ENCODE measurements at places on chromosomes 4 and X. TPM values are rescaled to one million over a fixed set of nuclear protein-coding genes. Genes with fewer than 3 reads are reported as not detected.

FGF13 gene
- not detected for total RNA-seq

GRCh38 chr4:87677731-87678130 lies 27.7 kb downstream of the DMP1 start:
- no peak for DNase-seq
- no peak overlapping the region for H3K4me3 ChIP-seq
- H3K27ac ChIP-seq = no peak overlapping the region
- no peaks in the 10 kb centered on the region for H3K36me3 ChIP-seq
- peaks cover 5% of the 10 kb centered on the region for H3K4me1 ChIP-seq

DNA sequence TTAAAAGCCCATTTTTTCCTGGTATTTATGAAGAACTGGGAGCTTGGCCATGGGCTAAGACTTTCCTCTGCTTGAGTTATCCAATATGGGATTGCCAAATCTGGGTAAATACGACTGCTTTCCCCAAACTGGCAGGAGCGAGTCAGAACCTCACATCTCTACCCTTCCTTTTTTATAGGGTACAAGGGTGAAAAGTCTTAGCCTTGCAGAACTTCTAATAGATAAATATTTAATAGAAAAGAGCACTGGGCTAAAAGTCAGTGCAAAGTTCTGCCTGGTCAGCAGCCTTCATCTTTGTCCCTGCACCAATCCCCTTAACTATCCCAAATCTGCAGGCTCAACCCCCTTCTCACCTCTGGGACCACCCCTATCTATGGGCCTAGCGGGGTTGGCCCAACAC lies 61.6 kb upstream of the ACSL1 start:
- DNase-seq = no peak
- no peaks in the 10 kb centered on the region for H3K4me1 ChIP-seq
- H3K4me3 ChIP-seq = no peak overlapping the region
- no peaks in the 10 kb centered on the region for H3K36me3 ChIP-seq

GRCh38 chrX:11427453-11428071 lies 134.3 kb downstream of the AMELX start:
- peak overlapping the region; percentile 27 for H3K27ac ChIP-seq
- H3K4me1 ChIP-seq = peaks cover 9% of the 10 kb centered on the region
- H3K27me3 ChIP-seq = no peaks in the 10 kb centered on the region
- DNase-seq = no peak

GRCh38 chr4:76989391-76990061 lies 40.0 kb downstream of the SEPTIN11 start:
- H3K4me3 ChIP-seq = no peak overlapping the region
- peaks cover 18% of the 10 kb centered on the region for H3K36me3 ChIP-seq
- H3K27ac ChIP-seq = peak overlapping the region; percentile 90
- no peak for DNase-seq
- no peaks in the 10 kb centered on the region for H3K27me3 ChIP-seq

TREX2 gene
- 2.5 TPM for total RNA-seq

GRCh38 chr4:121339307-121339706 lies 41.5 kb downstream of the QRFPR start:
- H3K36me3 ChIP-seq = no peaks in the 10 kb centered on the region
- no peaks in the 10 kb centered on the region for H3K4me1 ChIP-seq
- DNase-seq = no peak
- H3K27me3 ChIP-seq = no peaks in the 10 kb centered on the region
- H3K27ac ChIP-seq = no peak overlapping the region
- no peak overlapping the region for H3K4me3 ChIP-seq

GRCh38 chr4:43348591-43348990 lies 456.1 kb downstream of the GRXCR1 start:
- H3K36me3 ChIP-seq = no peaks in the 10 kb centered on the region
- H3K4me3 ChIP-seq = no peak overlapping the region
- no peaks in the 10 kb centered on the region for H3K27me3 ChIP-seq
- no peak overlapping the region for H3K27ac ChIP-seq

GRCh38 chr4:174874898-174875297 lies 43.3 kb upstream of the ADAM29 start:
- peaks cover 4% of the 10 kb centered on the region for H3K27me3 ChIP-seq
- H3K4me1 ChIP-seq = peaks cover 3% of the 10 kb centered on the region
- H3K4me3 ChIP-seq = no peak overlapping the region

DNA sequence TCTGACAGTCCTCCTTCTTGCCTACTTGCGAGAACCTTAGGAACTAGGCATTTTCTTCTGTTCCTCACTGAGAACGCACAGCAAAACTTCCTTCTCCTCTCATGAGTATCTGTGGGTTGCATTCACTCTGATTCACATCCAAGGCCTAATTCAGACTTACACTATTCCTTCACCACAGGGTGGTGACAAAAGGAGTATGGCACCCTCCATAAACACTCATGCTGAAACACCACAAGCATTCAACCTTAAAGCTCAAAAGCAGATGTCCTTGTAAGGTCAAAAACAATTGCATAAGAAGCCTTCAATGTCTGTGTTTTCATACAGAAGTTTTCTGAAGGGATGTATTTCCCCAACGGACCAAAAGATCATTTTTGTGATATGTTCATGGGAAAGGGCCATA lies 147.3 kb downstream of the CORIN start:
- peaks cover 57% of the 10 kb centered on the region for H3K27me3 ChIP-seq
- H3K36me3 ChIP-seq = no peaks in the 10 kb centered on the region

FAM133A gene
- total RNA-seq = 0.13 TPM

- H3K36me3 ChIP-seq = no peaks in the 10 kb centered on the region
- no peak for DNase-seq
- H3K4me1 ChIP-seq = no peaks in the 10 kb centered on the region
- H3K4me3 ChIP-seq = no peak overlapping the region
- H3K27me3 ChIP-seq = no peaks in the 10 kb centered on the region
These were observed 125.7 kb upstream of the GPC4 start for GRCh38 chrX:133541021-133541420.

DNA sequence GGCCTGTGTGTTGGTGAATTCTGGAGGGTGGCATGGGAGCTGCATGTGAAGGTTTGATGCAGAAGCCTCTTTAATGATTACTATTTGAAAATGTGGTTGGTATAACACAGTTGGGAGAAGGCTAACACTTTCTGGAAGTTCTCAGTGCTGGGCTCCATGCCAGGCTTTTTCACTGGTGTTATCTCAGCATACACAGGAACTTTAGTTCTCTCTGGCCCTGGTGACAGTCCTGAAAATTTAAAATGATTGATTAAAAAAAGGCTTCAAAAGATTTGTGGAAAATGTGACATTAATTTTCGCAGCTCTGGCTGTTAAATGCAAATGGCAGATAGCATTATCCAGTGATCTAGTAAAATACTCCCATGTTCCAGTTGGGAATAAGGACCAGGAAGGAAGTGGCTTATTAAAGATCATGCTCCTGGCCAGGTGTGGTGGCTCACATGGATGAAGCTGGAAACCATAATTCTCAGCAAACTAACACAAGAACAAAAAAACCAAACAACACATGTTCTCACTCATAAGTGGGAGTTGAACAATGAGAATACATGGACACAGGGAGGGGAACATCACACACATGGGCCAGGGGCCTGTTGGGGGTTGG lies 36.6 kb downstream of the DIPK2B start:
- no peaks in the 10 kb centered on the region for H3K4me1 ChIP-seq
- H3K27me3 ChIP-seq = no peaks in the 10 kb centered on the region
- H3K36me3 ChIP-seq = no peaks in the 10 kb centered on the region
- DNase-seq = no peak
- no peak overlapping the region for H3K4me3 ChIP-seq
- H3K27ac ChIP-seq = no peak overlapping the region

FAM236D gene
- not detected for total RNA-seq

DNA sequence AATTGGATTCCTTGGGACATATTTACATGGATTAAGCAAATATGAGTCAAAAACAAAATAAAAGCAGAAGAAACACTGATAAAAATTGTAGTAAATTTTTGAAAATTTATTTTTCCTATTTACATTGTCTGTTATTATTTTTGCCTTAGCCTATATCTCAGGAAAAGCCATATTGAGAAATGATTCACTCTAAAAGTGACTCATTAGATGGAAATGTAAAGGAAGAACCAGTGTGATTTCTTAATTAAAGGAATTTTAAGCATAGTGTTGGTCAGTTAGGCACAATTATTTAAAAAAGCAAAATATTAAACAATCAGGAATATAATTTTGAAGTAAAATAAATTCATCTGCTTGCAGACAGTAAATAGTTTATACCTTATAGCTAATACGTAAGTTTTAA lies 167.4 kb upstream of the NAP1L5 start:
- peak overlapping the region; percentile 20 for H3K27ac ChIP-seq
- no peak for DNase-seq
- H3K4me1 ChIP-seq = peaks cover 13% of the 10 kb centered on the region
- no peak overlapping the region for H3K4me3 ChIP-seq
- no peaks in the 10 kb centered on the region for H3K27me3 ChIP-seq

- no peak overlapping the region for H3K4me3 ChIP-seq
- DNase-seq = no peak
- H3K36me3 ChIP-seq = no peaks in the 10 kb centered on the region
- no peaks in the 10 kb centered on the region for H3K27me3 ChIP-seq
- H3K4me1 ChIP-seq = no peaks in the 10 kb centered on the region
- no peak overlapping the region for H3K27ac ChIP-seq
These were observed 301.7 kb upstream of the MAGEB2 start for GRCh38 chrX:29913647-29914046.

POLN gene
- 4.2 TPM for total RNA-seq

- H3K4me3 ChIP-seq = no peak overlapping the region
- H3K27me3 ChIP-seq = no peaks in the 10 kb centered on the region
- H3K4me1 ChIP-seq = peaks cover 31% of the 10 kb centered on the region
- no peaks in the 10 kb centered on the region for H3K36me3 ChIP-seq
These were observed 28.2 kb downstream of the SH3TC1 start for GRCh38 chr4:8227201-8227770.

- peak overlapping the region; percentile 82 for H3K27ac ChIP-seq
- peaks cover 50% of the 10 kb centered on the region for H3K4me1 ChIP-seq
- H3K36me3 ChIP-seq = no peaks in the 10 kb centered on the region
- no peak for DNase-seq
These were observed 45.9 kb downstream of the GAB1 start for GRCh38 chr4:143382596-143382995.

GRCh38 chrX:68988865-68989264 lies 160.0 kb downstream of the EFNB1 start:
- no peaks in the 10 kb centered on the region for H3K27me3 ChIP-seq
- H3K36me3 ChIP-seq = no peaks in the 10 kb centered on the region
- DNase-seq = peak; percentile 57
- no peak overlapping the region for H3K4me3 ChIP-seq
- H3K4me1 ChIP-seq = peaks cover 22% of the 10 kb centered on the region

- no peaks in the 10 kb centered on the region for H3K4me1 ChIP-seq
- no peaks in the 10 kb centered on the region for H3K27me3 ChIP-seq
- no peak overlapping the region for H3K27ac ChIP-seq
- no peaks in the 10 kb centered on the region for H3K36me3 ChIP-seq
These were observed 872.1 kb downstream of the PCDH7 start for GRCh38 chr4:31592293-31592692.
